ENCODE measurements at places on chromosomes 16 and 17.

- H3K4me3 ChIP-seq: no peak overlapping the region
- DNase-seq: no peak
- peaks cover 10% of the 10 kb centered on the region for H3K36me3 ChIP-seq
Observed at GRCh38 chr16:24139282-24139681, 116.9 kb upstream of the CACNG3 start.

DNA sequence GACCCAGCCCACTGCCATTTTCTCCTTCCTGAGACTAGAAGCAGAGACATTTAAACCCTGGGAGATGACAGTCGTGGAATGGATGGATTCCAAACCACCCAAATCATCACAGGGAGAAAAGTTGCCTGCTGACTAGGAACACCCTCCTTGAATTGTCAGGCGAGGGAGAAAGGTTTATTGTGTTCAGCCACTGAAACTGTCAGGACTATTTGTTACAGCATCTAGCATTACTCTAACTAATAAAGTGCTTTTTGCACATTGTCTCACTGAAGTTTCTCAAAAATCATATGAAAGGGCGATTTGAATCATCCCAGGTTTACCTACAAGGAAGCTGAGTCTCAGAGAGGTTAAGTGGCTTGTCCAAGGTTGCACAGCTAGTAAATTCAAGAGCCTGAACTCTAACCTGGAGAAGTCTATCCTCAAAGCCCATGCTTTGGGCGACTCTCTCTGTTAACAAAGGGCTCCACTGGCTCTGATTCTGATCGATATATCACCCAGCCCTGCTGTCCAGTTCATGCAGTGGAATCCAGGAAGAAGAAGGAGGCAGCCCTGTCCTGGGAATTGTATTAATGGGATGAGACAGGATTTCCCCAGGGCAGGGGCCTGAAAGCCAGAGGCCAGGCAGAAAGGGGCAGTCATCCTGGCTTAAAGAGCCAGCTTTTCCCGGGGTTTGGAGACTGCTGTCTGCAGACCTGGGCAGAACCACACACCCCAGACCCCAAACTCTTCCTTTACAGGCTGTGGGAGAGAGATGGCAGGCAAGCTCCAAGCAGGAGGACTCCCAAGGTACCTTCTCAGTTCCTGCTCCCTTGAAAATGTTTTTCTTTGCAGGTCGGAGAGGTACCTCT lies 37.5 kb downstream of the IRX3 start:
- no peak overlapping the region for H3K4me3 ChIP-seq
- no peaks in the 10 kb centered on the region for H3K4me1 ChIP-seq
- no peak overlapping the region for H3K27ac ChIP-seq
- no peaks in the 10 kb centered on the region for H3K27me3 ChIP-seq
- no peaks in the 10 kb centered on the region for H3K36me3 ChIP-seq

- H3K27ac ChIP-seq: no peak overlapping the region
- no peak for DNase-seq
- H3K4me3 ChIP-seq: no peak overlapping the region
- peaks cover 6% of the 10 kb centered on the region for H3K27me3 ChIP-seq
Observed at GRCh38 chr17:74569020-74570003, 2.0 kb upstream of the CD300H start.

- no peaks in the 10 kb centered on the region for H3K4me1 ChIP-seq
- peak; percentile 77 for DNase-seq
- no peak overlapping the region for H3K27ac ChIP-seq
- H3K4me3 ChIP-seq: no peak overlapping the region
Observed at GRCh38 chr17:57747221-57748017, 2.3 kb upstream of the CCDC182 start.

DNA sequence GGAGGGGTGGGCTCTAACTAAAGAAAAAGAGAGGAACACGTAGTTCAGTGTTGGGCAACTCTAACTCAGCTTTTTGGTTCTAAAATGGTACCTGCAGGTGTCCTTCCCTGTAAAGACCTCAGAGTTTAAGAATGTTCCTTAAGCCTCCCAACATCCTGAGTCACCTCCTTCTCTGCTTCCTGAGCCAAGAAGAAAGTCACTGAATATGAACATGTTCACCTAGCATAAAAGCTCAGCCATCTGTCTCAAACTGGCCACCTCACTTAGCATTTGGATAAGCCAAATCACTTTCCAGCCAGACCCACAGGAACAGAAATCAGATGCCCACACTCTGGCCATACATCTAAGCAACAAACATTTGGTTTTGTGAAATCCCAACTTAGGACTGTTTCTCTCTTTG lies 3.7 kb downstream of the TMEM98 start:
- H3K27me3 ChIP-seq: peaks cover 17% of the 10 kb centered on the region
- peaks cover 9% of the 10 kb centered on the region for H3K4me1 ChIP-seq
- H3K4me3 ChIP-seq: no peak overlapping the region
- no peaks in the 10 kb centered on the region for H3K36me3 ChIP-seq
- no peak overlapping the region for H3K27ac ChIP-seq

- peaks cover 99% of the 10 kb centered on the region for H3K36me3 ChIP-seq
- H3K27me3 ChIP-seq: no peaks in the 10 kb centered on the region
Observed at GRCh38 chr16:15605839-15606517, 37.0 kb downstream of the MARF1 start.

DNA sequence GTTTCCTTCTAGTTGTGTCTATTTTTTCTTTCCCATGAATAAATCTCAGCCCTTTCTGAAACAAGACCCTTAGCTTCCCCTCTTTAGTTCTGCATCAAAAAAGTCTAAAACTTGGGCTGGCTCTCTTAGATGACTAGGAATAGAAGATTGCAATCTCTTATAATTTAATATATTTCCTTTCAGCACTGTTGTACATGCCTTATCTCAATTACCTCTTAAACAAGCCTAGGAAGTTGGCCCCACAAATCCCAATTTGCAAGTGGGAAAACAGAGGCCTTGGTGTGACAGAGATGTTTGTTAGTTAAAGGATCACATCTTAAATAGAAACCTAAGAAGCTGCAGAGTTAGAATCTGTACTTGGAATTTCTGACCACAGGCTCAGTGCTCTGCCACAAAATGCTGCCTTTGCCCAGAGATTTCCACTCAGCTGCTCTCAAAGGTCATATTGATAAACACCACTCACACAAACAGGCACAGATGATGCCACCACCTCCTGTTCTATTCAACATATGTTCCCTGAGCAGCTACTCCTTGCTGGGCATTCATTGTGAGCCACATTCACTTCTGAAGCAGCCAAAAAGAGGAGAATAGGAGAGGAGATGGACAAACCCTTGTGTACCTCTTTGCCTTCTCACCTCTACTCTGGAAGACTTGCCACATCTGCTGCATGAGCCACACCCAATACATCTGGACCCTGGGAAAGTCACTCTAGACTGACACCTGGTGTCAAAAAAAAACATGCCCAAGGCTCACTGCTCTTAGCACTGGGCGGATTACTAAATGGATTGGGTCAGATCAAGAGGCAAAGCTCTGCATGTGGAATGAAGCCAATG lies 5.5 kb downstream of the CCDC182 start:
- no peaks in the 10 kb centered on the region for H3K27me3 ChIP-seq
- H3K4me3 ChIP-seq: no peak overlapping the region
- no peaks in the 10 kb centered on the region for H3K4me1 ChIP-seq
- no peaks in the 10 kb centered on the region for H3K36me3 ChIP-seq

- peak overlapping the region; percentile 69 for H3K4me3 ChIP-seq
- H3K27ac ChIP-seq: peak overlapping the region; percentile 91
- peaks cover 5% of the 10 kb centered on the region for H3K36me3 ChIP-seq
- DNase-seq: no peak
Observed at GRCh38 chr16:25256695-25257469, 763 bp downstream of the ZKSCAN2 start.

- H3K27me3 ChIP-seq: peaks cover 13% of the 10 kb centered on the region
- peaks cover 16% of the 10 kb centered on the region for H3K4me1 ChIP-seq
Observed at GRCh38 chr17:44552361-44552760, 4.9 kb upstream of the FZD2 start.

GRCh38 chr16:31471875-31472708 lies at the start of gene TGFB1I1:
TGFB1I1 (plus strand) TSS chr16:31472152; CDS start chr16:31472189, 37 bp downstream.
- no peaks in the 10 kb centered on the region for H3K27me3 ChIP-seq
- no peak within 1 kb of the TSS for H3K27ac ChIP-seq
- H3K4me1 ChIP-seq: peaks cover 30% of the 10 kb centered on the region
- no peaks in the 10 kb centered on the region for H3K36me3 ChIP-seq
- H3K4me3 ChIP-seq: no peak within 1 kb of the TSS

DNA sequence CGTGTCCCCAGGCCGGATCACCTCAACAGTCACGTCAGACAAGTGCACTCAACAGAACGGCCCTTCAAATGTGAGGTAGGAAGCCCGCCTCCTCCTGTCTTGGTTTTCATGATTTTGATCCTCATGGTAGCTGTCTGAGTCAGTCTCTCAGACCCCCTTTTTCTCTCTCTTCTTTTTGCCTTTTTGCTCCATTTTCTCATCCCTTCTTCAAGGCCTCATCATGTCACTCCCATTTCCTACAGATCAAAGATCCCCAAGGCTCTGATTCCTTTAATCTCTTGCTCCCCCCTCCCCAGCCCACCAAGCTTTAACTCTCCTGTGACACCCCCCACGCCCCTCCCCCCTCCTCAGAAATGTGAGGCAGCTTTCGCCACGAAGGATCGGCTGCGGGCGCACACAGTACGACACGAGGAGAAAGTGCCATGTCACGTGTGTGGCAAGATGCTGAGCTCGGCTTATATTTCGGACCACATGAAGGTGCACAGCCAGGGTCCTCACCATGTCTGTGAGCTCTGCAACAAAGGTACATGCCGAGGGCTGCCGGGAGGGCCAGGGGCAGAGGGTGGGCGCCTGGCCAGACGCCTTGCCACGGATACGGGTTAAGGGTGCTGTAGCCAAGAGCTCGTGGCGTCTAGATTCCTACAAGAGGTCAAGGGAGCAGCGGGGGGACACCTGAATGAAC lies 2.0 kb downstream of the MAZ start:
- H3K4me3 ChIP-seq: peak overlapping the region; percentile 75
- peaks cover 7% of the 10 kb centered on the region for H3K36me3 ChIP-seq
- no peaks in the 10 kb centered on the region for H3K27me3 ChIP-seq
- no peak for DNase-seq
- peak overlapping the region; percentile 90 for H3K27ac ChIP-seq
- H3K4me1 ChIP-seq: peaks cover 68% of the 10 kb centered on the region

DNA sequence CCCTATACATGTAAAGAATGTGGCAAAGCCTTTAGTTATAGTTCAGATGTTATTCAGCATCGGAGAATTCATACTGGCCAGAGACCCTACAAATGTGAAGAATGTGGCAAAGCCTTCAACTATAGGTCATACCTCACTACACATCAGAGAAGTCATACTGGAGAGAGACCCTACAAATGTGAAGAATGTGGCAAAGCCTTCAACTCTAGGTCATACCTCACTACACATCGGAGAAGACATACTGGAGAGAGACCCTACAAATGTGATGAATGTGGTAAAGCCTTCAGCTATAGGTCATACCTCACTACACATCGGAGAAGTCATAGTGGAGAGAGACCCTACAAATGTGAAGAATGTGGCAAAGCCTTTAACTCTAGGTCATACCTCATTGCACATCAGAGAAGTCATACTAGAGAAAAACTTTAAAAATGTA lies 42.5 kb downstream of the ZNF267 start:
- peak overlapping the region; percentile 13 for H3K4me3 ChIP-seq
- peaks cover 64% of the 10 kb centered on the region for H3K36me3 ChIP-seq
- H3K27me3 ChIP-seq: no peaks in the 10 kb centered on the region

DNA sequence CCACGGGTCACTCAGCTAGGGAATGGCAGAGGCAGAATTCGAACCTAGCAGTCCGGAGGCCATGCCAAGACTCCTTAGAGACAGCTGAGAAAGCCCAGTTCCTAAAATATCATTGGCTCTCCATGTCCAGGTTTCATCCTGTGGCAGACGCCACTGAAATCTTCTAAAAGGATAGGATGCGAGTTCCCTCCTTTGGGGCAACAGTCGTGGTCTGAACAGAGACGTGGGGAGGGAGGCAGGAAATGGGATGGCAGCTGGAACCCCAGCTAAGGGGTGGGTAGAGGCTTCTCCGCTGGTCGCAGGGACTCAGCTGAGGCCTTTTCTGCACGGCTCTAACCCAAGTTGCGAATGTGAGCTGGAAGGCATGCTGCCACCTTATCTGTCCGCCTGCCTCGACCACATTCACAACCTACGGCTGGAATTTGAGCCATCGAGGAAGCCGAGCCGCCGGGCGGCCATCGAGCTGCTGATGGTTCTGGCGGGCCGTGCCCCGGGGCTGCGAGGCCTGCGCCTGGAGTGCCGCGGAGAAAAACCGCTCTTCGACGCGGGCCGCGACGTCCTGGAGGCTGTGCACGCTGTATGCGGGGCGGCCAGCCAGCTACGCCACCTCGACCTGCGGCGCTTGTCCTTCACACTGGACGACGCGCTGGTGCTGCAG lies 1.9 kb upstream of the HSF4 start:
- peaks cover 67% of the 10 kb centered on the region for H3K4me1 ChIP-seq
- no peaks in the 10 kb centered on the region for H3K36me3 ChIP-seq
- H3K4me3 ChIP-seq: no peak overlapping the region
- H3K27me3 ChIP-seq: peaks cover 13% of the 10 kb centered on the region

- H3K27ac ChIP-seq: no peak overlapping the region
- DNase-seq: no peak
- H3K27me3 ChIP-seq: no peaks in the 10 kb centered on the region
- no peaks in the 10 kb centered on the region for H3K4me1 ChIP-seq
- no peak overlapping the region for H3K4me3 ChIP-seq
Observed at GRCh38 chr17:64546716-64547115, 39.9 kb downstream of the CEP95 start.

DNA sequence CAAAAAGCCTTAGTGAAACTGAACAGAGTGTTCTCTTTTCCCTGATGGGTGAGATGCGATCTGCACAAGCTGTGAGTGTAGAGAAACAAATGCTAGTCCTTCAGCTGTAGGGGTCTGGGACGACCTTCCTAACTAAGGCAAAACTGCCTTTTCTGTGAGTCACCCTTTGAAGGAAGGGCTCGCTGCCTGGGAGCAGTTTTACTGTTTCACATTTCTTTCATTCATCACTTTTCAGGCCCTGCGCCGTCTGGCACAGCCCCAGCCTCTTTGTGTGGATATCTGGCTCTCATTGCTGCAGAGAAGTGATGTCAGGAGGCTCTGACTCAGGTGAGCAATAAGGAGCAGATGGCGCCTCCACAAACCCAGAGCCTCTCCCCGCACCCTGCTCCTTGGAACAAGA lies 57.4 kb downstream of the HS3ST3A1 start:
- no peak for DNase-seq
- H3K27me3 ChIP-seq: no peaks in the 10 kb centered on the region
- no peaks in the 10 kb centered on the region for H3K4me1 ChIP-seq
- H3K36me3 ChIP-seq: no peaks in the 10 kb centered on the region
- H3K4me3 ChIP-seq: no peak overlapping the region

GRCh38 chr17:43737722-43738121 lies 20.9 kb downstream of the SOST start:
- no peak overlapping the region for H3K27ac ChIP-seq
- no peaks in the 10 kb centered on the region for H3K36me3 ChIP-seq
- no peaks in the 10 kb centered on the region for H3K4me1 ChIP-seq
- no peak overlapping the region for H3K4me3 ChIP-seq

DNA sequence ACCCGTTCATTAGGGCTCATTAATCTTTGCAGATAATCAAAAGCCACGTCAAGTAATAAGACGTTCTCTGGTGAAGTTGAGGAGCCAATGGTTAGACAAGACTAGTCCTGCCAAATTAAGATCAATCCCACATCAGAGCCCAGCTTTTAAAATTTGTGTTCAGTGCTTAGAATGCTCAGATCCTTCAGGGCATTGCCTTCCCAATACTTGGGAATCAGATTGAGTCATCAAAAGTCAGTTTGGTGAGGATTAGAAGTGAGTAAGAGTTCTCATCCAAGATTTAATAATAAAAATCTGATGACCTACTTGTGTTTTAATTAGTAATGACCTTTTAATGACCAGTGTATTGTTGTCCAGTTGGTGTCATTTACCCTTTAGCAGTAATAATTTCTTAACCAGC lies 19.8 kb downstream of the MAP2K4 start:
- no peak overlapping the region for H3K27ac ChIP-seq
- H3K27me3 ChIP-seq: no peaks in the 10 kb centered on the region

- H3K36me3 ChIP-seq: no peaks in the 10 kb centered on the region
- no peak overlapping the region for H3K4me3 ChIP-seq
- H3K4me1 ChIP-seq: no peaks in the 10 kb centered on the region
- DNase-seq: no peak
- peaks cover 32% of the 10 kb centered on the region for H3K27me3 ChIP-seq
Observed at GRCh38 chr17:72118335-72119076, 2.3 kb upstream of the SOX9 start.
